Activated CD4-positive, alpha-beta T cell treated with anti-CD3 and anti-CD28 coated beads, Interleukin-2, Interleukin-4, amounts not matched to agents 100 ng/mL and 50 ng/mL, durations not matched to agents 16 hours and 8 hours (primary cell): ENCODE measurements at places on chromosomes 1 and 21.

- DNase-seq, result no peak
Observed at GRCh38 chr1:15432324-15432723, 5.9 kb upstream of the CTRC start.

DNA sequence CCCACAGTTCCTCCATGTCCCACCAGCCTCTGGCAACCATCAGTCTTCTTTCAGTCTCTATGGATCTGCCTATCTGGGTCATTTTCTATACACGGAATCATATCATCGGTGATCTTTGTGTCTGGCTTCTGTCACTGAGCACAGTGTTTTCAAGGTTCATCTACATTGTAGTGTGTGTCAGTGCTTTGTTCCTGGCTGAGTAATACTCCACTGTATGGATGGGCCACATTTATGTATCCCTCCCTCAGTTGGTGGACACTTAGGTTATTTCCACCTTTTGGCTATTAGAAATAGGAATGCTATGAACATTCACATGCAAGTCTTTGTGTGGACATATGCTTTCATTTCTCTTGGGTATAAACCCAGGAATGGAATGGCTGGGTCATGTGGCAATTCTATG lies 46.6 kb downstream of the RIPK4 start:
- no peak for DNase-seq

DNA sequence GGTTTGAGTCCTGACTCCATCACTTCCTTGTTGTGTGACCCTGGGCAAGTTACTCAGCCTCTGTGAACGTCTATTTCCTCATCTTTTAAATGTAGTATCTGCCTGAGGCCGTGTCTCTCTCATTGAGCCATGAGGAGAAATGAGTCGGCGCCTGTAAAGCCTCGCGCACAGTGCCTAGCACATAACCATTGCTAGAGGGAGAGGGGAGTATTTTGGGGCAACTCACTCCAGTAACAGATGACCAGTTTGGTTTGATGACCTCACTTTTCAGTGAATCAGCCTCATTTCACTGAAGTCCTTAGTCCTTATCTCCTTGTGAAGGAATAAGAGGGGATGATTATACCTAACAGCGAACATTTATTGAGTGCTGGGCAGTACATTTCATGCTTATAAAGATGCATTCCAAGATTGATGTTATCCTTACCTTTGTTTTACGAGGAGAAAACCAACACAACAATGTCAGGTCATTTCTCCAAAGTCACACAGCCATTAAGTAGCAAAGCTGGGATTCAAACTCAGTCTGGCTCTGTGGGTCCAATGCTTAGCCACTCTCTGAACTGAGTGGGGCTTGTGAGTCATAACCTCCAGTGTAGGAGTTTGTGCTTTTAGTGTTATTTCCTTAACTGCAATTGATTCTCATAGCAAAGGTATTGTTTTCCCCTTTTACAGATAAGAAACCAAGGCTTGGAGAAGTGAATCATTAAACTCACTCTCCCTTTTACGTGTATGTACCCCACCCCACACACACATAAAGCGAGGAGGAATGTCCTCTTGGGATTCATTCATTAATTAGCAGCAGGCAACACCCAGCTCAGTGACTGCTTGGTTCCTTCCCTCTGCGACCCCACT lies 25.9 kb downstream of the KCNC4 start:
- peak; percentile 83 for DNase-seq

DNA sequence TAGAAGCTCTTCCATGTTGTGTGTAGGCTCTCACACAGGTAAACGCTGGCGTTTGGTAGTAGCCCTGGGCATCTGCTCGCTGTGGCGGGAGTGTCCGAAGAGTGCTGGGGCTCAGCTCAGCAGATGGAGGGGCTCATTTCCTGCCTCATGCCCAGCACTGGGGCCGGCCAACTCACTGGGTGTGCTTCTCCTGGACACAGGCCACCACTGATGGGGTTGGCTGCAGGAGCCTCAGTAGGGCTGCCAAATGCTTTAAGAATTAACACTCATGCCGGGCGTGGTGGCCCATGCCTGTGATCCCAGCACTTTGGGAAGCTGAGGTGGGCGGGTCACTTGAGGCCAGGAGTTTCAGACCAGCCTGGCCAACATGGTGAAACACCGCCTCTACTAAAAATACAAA lies 20.9 kb downstream of the UQCRHL start:
- DNase-seq, result no peak

DNA sequence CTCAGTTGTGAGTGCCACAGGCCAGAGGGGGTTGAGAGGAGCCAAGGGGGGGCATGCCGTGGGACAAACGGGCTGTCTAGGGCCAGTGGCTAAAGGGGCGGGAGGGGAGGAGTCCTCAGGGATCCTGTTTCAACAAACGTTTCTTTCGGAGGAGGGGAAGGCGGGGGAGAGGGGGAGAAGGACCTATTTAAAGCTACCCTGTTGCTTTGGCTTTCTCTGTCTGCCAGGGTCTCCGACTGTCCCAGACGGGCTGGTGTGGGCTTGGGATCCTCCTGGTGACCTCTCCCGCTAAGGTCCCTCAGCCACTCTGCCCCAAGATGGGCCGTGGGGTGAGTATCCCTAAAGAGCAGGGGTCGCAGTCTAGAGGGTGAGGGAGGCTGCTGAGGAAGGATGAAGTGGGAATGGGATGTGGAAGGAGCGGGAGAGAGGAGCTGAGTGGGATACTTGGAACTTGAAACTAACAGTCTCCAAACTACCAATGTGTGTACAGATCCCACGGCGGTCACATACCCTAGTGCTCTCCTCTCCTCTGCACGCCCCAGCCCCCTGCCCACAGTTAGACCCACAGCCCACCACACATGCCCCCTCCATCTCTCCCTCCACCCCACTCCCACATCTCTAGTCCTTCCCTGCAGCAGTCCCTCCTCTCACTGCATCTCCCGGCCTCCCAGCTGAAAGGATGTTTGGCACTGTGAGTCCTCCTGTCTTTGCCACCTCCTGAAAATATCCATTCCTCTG lies at the start of gene ATP1A2:
ATP1A2 (plus strand) TSS at position 215 of the 738 bp plus-strand sequence; CDS start at position 318, 103 bp downstream.
- DNase-seq, result no peak

DNA sequence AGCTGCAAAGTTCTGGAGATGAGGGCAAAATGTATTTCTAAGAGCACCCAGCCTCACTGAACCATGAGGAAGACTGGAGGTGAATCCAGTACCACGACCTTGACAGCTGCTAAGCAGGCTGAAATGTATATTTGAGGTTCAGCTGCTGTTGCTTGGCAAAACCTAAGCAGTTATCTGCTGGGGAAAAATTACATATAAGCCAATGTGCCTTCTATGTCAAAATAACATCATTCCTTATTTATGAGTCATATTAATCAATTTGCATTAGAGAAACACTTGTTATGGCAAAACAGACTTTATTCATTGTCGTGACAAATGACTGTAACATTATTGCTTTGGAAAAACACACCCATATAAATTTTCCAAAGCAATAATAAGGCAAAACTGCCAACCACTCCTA lies 560.5 kb upstream of the NR5A2 start:
- DNase-seq, result no peak

DNA sequence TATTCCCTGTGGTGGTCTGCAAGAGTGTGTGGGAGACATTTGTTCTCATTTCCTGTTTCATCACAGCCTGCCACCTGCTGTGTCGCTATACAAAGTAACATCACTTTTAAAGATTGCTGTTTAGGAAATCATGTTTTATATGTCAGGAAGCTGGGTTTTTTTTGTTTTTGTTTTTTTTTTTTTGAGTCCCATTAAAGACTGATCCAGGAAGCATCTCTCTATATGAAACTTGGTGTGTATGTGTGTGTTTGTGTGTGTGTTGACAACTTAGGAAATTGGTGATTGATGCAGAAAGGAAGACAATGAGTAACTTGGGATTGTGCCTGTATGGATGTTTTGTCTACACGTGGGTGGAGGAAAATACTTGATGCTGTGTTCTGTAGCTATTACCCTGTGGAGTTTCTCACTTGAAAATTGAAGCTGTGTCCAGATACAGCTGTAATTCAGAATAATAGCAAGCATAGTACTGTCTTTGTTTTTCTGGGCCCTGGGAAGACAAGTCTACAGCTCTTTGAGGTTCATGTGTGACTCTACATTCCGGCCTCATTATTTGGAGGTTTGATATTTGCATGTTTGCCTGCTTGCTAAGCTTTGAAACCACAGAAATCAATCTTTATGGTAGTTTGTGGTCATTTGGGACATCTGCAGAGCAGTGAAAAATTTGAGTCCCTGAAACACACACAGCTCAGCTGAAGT lies 47.9 kb downstream of the LAMC1 start:
- DNase-seq, result no peak

GRCh38 chr21:45264146-45264911 lies 23.4 kb downstream of the POFUT2 start:
- DNase-seq, result no peak

GRCh38 chr1:21919520-21919919 lies 17.6 kb downstream of the HSPG2 start:
- DNase-seq, result no peak

- no peak for DNase-seq
Observed at GRCh38 chr21:45939521-45940045, 42.0 kb upstream of the COL6A1 start.

DNA sequence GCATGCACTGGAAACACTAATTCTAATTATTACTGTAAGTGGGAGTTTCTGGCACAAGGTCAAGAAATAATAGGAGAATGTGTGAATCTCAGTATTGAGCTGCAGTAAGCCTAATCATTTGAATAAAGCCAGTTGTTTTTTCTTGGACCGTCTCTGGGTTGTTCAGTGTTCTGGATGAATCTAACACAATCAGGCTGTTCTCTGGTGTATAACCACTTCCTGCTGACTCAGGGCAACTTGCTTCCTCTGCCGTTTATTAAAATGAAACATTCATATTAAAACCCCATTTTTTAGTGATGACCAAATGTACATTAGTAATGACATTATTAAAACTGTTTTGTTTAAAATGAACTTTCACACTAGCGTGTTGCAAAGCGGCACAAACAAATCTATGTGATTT lies 273.1 kb upstream of the SNX7 start:
- peak; percentile 72 for DNase-seq

- no peak for DNase-seq
Observed at GRCh38 chr21:37088186-37088735, 15.2 kb downstream of the TTC3 start.

DNA sequence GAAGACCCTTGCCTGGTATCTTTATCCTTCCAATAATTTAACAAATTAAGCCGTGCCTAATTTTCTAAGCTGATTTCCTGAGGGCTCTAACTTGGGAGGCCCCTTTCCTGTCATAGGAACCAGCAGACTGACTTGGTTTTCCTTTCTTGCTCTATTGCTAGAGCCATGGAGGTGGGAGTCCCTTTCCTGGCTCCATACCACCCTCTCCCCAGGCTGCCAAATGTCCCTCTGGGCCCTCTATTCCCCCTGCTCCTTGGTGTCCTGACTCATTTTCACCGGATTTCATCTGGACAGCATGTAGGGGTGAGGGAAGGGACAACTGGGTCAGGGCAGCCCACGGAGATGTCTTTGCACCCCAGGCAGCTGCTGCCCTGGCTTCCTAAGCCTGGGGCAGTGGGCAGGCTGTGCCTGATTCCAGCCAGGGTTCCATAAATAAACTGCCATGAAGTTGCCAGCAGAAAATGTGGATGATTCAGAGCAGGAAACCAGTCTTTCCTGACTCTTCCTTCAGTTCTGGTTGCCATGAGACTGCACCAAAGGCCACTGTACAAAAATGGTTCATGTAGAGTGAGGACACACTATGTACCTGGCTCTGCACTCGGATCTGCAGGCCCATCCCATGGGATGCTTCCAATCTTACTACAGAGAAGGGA lies 38.0 kb upstream of the SERBP1 start:
- no peak for DNase-seq

DNA sequence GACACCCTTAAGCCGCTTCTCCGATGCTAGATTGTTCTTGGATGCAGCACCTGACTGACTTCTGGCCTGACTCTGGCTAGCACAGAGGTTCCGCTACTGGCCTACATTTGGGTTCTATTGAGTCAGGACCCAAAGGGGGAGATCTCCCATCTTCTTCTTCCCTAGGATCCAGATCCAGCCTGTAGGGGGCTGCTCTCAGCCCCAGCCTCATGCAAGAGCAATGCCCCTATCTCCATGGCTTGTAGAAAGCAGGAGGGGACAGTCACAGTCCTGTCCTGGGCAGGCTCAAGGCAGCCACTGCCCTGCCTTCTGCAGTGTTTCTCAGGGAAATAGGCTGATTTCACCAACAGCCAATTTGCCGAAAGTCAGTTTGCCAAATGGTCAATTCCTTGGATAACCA lies 6.3 kb upstream of the ADAR start:
- DNase-seq, result no peak

DNA sequence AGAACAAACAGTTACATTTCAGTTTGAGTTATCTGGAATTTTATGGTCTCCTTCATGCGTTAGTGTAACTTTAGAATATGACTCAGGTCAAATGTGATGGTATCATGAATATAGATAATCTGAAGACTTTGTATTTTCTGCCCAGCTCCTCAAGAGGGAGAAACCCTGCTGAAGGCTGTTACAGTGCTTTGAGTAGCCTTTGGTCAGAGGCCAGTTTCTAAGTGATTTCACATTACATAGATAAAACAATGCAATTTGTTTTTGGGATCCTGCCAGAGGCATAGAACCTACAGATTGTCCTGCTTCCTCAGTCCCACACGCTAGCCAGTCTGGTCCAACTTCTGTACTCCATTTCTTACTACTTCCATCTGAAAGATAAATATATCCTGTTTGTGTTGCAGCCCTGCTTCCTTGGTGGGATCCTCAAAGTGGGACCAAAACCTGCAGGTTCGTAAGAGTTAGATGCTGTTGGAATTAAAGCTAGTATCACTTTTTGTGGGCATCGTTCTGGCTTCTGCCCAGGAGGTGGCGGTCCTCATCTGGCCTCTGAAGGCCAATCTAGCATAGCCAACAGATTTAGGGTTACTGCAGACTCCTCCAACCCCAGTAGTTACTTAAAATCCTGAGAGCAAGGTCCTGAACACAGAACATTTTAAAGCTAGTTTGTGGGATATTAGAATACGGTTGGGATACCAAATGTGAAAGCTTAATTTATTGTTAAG lies 645.8 kb upstream of the USP24 start:
- no peak for DNase-seq

- DNase-seq, result no peak
Observed at GRCh38 chr1:47627016-47627415, 189.2 kb downstream of the FOXD2 start.

GRCh38 chr1:80925130-80925805 lies 875.5 kb upstream of the ADGRL2 start:
- DNase-seq, result no peak

DNA sequence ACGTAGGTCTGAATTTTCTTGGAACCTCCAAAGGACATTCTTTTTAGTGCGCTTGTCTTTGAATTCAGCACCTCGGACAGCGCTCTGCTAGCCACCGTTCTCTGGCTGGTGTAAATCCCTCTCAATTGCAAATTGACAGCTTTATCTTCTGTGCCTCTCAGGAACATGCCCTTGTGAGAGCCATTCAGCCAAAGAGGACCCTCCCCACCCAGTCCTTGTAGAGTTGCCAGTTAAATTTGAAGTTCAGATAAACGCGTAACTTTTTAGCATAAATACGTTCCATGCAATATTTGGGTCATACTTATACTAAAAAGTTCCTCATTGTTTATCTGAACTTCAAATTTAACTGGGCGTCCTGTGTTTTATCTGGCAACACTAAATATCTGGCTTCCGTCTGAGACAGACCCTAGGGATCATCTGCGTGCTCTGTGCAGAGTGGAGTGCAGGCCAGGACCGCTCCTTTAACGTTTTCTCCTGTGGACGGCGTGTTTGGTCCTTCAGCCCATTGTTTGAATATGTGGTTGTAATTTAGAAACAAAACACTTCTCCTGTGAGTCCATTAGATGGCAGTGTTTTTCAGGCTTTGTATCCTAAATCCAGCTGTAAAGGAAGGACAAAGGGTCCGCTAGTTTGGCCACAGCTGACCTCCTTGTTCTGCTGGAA lies 7.0 kb downstream of the KCNAB2 start:
- no peak for DNase-seq
